Stimulated activated CD4-positive, alpha-beta T cell treated with anti-CD3 and anti-CD28 coated beads, Interleukin-1b, Interleukin-23, amount 100 ng/mL, for 24 hours (primary cell): ENCODE measurements at places on chromosomes 5 and 9.

DNA sequence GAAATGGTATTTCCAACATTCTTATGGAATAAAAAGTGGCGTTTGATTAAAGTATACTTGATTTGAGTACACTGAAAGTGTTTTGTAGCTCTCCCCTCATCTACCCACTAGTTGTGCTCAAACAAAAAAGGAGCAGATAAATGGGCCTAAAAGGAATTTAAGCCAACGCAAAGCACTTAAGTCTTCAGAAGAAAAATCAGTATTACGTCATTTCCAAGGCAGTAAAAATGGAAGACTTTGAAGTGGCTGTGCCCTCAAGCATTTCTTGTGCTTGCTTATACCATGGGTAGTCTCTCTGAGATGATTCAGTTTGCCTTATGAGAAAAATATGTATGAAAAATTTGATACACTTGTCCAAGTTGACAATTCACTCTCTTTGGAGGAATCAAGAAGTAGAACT is 279.9 kb upstream of the CD180 start:
- no peak for DNase-seq

GRCh38 chr5:66680221-66680620 is 84.0 kb downstream of the MAST4 start:
- DNase-seq = no peak

DNA sequence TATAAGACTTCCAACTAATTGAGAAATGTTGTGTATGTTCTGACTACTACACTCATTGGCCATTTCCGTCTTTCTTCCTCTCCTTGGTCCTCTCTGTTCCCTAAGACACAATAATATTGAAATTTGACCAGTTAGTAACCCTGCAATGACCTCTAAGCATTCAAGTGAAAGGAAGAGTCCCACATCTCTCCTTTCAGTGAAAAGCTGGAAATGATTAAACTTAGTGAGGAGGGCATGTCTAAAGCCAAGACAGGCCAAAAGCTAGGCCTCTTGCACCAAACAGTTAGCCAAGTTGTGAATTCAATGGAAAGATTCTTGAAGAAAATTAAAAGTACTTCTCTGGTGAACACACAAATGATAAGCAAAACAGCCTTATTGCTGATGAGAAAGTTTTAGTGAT is 122.5 kb downstream of the PRR16 start:
- DNase-seq = no peak

- DNase-seq = no peak
Measured at GRCh38 chr5:132072070-132072469, 1.5 kb upstream of the CSF2 start.

GRCh38 chr5:9799606-9800005 is 169.5 kb upstream of the TAS2R1 start:
- DNase-seq = no peak

DNA sequence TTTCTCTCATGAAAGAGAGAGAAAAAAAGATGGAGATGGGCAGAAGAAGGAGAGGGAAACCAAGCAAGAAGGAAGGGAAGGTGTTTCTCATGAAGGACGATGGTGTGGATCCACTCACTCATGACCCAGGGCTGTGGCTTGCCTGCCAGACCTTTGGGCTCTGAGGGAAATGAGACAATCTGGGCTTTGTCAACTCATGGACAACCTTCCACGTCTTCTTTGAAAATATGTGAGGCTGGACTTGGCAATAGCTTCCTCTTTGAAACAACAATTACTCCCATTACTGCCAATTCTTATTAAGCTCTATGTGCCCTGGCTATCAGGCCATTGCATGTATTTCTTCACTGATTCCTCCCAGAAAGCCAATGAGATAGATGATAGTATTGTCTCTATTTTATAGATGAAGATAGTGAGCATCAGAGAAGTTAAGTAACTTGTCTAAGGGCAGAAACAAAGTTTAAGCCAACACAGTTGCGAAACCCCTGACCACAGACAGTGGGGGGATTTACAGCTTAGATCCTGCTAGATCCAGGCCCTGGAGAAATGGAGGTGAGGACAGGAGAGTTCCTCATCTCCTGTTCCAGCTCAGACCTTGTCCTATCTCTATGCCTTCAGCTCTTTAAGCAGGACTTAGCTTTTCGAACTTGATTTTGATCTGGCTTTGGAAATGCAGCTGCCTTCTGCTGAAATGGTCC is 132.4 kb downstream of the GCNT1 start:
- no peak for DNase-seq

GRCh38 chr5:7015586-7016256 is 302.5 kb downstream of the TENT4A start:
- DNase-seq = no peak

DNA sequence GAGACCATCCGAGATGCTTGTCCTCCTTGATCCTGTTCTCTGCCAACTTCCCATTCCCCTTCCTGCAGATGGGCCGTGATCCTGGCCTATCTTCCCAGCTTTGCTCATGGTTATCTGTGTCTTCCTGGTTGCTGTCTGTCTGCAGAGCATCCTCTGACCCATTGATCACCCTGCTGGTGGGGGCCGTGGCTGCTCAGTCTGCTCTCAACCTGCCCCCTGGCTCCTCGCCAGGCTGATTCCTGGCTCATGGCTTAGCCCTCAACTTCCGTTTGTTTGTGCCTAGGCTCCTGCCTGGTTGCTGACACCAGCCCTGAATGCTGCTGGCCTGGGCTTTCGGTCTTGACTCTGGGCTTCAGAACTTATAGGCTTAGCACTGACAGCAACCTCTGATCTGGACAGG is 67.1 kb upstream of the SMIM15 start:
- no peak for DNase-seq

DNA sequence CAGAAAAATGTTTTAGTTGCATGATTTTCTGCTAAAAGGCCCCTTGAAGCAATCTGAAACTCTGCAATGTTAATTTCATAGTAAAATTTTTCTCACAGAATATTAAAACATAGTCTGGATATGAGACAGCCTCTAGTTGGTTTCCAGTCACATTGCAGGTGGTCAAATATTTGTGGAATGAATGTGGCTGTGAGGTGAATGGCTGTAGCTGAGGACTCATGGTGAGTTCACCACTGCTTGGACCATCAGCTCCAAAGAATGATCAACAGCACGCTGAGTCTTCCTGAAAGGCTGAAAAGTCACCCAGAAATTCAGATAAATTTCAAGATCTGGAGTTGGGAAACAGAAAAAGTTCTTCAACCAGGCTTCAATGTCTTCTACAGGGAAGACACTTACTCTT is 79.8 kb downstream of the MAT2B start:
- no peak for DNase-seq

- DNase-seq = no peak
Measured at GRCh38 chr9:110710420-110710819, 41.8 kb downstream of the MUSK start.

DNA sequence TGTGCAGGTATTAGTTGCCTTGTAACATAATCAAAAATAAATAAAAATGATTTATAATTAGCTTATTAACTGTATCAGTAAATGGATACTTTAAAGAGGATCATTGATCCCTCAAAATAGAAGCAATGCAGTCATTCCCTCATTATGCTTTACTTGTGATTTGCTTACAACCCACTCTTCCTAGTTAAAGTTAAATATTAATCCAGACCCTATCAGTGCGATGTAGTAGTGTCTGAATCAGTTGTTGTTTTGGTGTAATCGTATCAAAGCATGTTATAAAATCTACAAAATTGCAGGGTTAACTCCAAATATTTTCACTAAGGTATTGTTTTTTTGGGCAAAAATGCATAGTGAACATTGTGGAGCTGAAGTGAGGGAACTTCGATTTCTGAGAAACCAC is 17.6 kb downstream of the TENT4A start:
- no peak for DNase-seq

- peak; percentile 5 for DNase-seq
Measured at GRCh38 chr5:6633469-6634245, 417 bp downstream of the SRD5A1 start.

DNA sequence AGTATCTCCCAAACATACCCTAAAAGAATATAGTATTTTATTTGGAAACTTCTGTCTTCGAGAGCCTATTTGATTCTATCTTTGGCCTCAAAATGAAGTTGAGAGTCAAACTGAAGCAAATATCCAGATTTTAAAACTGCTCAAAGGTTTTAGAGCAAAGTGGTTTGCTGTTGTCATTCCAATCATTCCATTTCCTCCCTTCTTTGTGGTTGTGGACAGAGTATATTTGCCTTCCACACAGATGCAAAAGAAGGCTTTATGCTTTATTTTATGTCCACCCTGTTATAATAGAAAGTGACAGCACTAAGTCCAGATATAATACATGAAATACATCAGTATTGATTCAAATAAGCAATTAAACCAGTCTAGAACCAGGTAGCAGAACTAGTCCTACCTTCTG is 12.4 kb downstream of the GZMK start:
- no peak for DNase-seq

- no peak for DNase-seq
Measured at GRCh38 chr9:133529457-133529856, 4.7 kb upstream of the MYMK start.

DNA sequence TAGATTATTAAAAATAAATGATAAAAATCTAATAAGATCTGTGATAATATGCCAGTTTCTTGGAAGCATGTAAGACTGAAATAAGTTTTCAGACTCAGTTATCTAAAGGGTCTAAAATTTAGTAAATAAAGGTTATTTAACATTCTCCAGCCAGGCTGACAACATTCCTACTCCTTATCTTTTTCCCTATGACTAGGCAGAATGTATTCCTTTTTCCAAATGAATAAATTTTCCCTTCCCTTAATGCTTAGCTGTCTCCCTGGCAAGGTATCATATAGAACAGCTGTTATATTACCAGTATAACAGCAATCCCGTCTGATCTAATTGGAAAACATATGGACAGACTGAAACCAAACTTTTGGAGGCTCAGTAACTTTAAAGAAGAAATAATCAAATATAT is 13.0 kb downstream of the MEGF9 start:
- no peak for DNase-seq

DNA sequence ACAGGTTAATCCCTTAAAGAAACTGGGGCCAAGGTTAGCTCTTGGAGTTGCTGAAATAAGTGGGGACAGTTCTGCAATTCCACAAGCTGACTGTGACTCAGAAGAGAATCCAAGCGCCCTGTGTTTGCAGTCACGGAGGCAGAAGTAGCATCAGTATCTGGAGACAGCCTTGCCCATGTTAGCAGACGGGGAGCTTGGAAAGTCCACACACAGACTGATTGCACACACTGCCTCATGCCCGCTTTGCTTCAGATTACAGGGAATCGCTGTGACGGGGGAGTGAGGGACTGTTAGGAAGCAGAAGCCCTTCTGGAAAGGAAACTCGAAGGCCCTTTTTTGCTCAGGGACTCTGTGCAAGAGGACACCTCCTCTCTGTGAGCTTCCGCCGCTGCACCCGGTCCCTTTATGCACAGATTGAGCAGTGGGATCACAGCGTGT is 30.9 kb upstream of the PPP1R26 start:
- no peak for DNase-seq

DNA sequence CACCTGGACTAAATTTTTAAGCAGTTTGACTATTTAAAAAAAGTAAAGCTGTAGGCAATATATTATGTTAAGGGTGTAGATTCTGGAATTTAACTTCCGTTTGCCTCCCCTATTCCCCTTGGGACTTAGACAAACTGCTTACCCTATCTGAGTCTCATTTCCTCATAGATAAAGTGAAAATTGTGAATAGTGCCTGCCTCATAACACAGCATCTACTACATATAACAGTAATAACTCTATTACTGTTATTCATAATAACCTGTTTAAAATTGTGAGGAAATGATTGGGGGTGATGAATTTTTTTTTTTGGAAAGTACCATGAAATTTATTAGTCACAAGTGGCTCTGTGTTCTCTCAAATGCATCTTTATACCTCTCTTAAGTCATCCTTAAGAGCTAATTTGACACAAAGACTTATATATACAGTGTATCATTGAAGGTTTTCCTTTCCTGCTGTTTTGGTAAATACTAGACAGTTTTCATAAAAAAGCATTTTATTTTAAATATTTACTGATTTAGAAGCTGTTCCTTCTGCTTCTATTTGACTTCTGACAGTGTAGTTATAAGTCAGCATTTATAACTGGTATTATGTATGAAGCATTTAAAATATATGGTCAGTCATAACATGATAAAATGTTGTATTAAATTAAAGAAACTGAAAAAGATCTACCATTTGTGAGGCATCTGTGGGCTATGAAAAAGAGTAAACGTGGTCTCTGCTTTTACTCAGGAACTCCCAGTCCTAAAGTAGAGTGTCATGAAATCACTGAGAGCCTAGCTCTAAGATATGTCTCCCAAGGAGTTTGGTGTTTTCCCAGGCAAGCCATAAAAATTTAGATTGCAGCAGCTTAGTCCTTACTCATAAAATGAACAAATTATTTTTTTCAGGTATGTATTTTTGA is 46.4 kb downstream of the MCCC2 start:
- DNase-seq = no peak
